Renal cortex interstitium (tissue), 15 donors: ENCODE measurements at places on chromosomes 7 and 10. TPM values are rescaled to one million over a fixed set of nuclear protein-coding genes. Genes with fewer than 3 reads are reported as not detected.

DNA sequence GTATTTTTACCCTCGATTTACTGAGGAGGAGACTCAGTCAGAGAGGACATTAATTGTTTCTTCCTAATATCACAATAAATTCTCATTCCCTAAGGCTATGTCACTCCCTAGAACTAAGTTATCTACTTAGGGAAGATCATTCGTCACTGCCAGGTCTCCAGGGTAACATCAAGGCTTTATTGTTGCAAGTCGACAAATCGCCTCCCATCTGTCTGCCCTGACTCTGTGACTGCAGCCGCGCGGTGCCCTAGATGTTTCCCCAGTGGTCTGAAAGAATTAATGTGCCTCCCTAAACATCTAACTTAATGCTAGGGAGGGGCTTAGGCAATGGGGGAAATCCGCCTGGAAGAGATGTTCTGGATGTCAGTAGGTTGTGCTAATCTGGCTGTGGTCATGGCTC is 558.8 kb upstream of the C7orf33 start:
- DNase-seq: no peak

GRCh38 chr7:159070431-159071148 is 74.1 kb downstream of the VIPR2 start:
- peak; percentile 56 for DNase-seq

- DNase-seq: no peak
These were observed 36.6 kb upstream of the DUSP5 start for GRCh38 chr10:110461088-110461487.

GRCh38 chr10:116353817-116354216 is 29.6 kb downstream of the CCDC172 start:
- DNase-seq: no peak

GRCh38 chr10:32577448-32577847 is 131.5 kb downstream of the CCDC7 start:
- DNase-seq: no peak

- DNase-seq: no peak
These were observed 88.4 kb upstream of the SMNDC1 start for GRCh38 chr10:110392868-110393740.

Gene NKX6-2
- 4.9 TPM for polyA plus RNA-seq

DNA sequence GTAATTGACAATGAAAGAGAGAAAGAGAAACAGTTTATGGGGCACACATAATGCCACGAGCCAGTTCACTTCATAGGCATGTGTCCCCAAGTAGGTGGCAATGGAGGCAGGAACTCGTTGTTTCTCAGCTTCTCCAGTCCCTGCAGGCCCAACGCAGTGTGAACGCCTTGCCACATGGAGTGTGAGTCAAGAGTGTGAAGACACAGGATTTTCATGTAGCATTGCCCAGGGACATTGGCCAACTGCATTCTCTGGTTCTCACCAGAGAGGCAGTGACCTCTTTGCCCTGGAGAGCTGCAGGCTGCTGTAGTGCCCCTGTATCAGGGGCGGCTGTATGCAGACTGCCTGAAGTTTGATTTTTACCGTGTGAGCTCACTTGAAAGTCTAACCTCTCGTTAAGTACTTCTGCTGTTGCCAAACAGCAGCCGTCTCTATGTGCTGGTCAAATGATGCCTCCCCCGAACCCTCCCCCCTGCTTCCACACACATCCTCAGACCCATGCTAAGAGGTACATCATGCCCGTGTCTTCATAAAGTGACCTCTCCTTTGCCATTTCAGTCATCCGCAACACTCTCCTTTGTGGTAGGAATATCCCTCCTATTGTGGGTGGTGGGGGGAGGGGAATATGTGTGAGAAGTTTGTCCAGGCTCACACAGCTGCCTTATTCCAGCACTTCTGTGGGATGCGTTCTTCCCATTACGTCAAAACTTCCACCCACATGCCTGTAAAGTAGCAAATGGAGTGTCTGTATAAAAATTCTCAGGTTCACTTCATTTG is 12.7 kb downstream of the LRRC18 start:
- DNase-seq: no peak

- DNase-seq: no peak
These were observed 16.9 kb upstream of the GPR146 start for GRCh38 chr7:1027242-1028043.

Gene PPP1R9A
- polyA plus RNA-seq: 37.1 TPM

DNA sequence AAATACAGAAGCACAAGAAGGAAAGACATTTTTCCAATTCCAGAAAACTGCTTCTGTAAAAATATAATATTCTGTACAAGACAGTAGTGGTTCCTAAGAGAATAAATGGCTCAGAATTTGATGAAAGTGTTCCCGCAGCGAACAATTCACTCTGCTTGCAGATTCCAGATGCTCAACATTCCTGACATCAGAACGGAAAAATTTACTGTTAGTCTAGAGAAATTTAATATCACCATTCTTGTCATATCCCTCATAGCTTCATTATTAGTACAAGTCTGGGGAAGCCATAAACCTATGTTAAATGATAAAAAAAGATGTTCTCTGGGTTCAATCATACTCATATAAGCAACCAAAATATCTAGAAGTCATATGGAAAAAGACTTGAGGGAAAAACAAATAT is 83.6 kb downstream of the MPP7 start:
- no peak for DNase-seq

DNA sequence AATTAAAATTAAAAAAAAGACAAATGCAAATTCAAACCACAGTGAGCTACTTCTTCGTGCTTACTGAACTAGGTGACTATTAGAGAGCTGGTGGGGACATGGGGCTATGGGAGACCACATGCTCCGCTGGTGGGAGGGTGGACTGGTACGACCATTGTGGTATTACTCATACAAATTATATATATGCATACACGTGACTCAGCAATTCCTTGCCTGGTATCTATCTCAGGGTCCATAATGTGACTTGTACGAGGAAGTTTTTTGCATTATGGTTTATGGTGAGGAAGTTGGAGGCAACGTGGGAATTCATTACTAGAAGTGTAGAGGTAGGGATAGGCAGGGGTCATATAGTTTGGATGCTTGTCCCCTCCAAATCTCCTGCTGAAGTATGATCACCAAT is 1112.7 kb downstream of the TYW1 start:
- DNase-seq: no peak
